ENCODE measurements at places on chromosomes 7 and 10.

DNA sequence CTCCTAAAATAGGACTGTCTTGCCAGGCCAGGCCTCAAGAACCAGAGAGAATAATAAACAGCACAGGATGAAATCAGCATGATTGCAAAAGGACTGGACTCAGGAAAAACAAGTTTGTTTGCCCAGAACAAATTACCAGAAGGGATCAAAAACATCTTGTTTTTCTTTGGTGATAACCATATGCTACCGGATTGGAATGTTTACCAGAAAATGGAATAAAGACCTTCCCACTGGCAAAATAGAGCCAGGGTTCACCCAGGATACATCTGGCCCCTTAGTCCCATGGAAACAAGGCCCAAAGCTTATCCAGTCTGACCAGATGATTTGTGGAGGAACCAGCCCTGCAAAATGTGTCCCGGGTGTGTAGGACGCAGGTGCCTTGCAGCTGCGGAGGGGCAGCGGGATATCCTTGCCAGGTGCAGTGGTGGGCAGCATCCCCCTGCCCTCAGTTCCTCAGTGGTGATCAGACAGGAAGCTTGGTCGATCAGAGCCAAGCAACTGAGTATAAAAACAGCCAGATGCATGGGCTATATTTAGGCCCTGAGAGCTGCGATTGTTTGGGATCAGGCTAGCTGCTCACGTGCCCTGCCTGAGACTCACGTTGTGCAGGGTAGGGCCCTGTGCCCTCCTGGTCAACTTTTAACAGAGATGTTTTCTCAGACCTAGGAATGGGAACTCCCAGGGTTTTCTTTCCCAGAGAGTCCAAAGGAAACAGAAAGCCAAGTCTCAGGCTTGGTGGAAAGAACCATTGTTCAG, 4.6 kb upstream of the ZNF22 start:
- DNase-seq: no peak

DNA sequence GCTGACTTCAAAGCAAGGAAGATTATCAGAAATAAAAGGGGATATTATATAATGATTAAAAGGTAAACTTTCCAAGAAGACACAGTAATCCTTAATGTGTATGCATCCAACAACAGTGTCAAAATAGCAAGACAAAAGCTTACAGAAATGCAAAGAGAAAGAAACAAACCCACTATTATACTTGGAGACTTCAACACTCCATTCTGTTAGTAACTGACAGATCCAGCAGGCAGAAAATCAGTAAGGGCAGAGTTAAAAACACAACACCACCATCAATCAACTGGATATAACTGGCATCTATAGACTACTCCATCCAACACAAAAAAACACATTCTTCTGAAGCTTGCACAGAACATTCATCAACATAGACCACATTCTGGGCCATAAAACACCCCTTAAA, 103.8 kb downstream of the OR13A1 start:
- no peak for DNase-seq

GRCh38 chr10:126063353-126063791, 167.0 kb downstream of the FANK1 start:
- no peak for DNase-seq

DNA sequence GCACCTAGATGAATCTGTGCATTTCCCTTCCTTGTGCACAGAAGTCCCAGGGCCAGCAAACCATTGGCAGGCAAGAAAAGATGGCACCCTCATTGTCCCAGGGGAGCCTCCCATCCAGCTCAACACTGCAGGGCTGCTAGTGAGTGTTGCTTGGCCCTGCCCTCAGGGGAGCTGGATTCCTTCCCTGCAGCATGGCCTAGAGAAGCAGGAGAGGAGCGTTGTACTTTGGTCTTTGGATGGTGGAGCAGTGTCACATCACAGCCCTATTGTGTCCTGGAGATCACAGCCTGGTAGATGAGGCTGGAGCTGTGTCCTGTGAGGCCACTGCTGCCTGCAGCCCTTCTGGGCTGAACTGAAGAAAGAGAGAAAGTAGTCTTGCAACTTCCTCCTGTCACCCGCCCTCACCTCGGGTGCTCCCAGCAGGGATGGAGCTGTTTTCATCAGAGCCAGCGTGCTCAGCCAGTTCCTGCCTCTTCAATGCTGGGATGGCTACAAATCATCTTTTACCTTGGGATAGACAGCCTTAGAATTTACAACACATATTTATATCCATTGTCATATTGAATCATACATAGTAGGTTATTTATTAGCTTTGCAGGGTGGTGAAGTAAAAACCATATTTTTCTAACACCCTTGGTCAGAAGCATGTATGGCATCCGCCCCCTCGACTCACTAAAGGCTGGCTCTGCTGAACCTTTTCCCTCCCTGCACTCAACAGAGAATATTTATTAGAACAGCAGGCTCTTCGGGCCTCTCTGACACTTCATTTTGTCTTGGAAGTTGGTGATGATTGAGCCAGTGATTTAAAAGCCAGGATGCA, 43.1 kb upstream of the FAM180A start:
- DNase-seq: no peak

GRCh38 chr7:112293416-112293815, 86.9 kb downstream of the ZNF277 start:
- peak; percentile 29 for DNase-seq

GRCh38 chr10:47262606-47263533, 37.1 kb upstream of the GDF10 start:
- DNase-seq: no peak

DNA sequence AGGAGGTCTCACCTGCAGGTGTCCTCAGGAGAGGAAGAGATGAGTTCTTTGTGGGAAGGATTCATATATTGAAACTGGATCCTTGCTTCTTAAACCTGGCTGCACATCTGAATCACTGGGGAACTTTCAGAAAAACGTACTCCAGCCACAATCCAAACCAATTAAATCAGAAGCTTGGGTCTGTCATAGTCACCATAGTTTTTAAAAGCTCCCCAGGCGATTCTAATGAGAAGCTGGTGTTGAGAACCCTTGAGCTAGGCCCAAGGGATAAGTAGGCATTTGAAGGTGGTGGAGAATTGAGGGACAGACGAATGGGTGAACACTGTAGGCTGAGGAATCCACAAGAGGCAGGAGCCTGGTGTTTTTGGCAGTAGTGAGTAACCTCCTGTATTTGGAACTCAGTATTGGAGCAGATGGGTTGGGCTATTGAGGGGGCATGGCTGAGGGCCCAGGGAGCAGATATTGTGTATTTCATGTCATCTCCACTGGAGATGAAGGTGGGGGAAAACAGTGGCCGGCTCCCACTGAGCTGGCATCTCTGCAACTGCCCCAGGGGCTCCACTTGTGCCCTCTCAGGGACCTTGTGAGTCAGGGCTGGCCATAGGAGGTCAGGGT, 14.5 kb downstream of the ADCYAP1R1 start:
- no peak for DNase-seq

- DNase-seq: peak; percentile 14
Observed at GRCh38 chr7:98456866-98457265, 56.0 kb upstream of the BAIAP2L1 start.

- DNase-seq: no peak
Observed at GRCh38 chr10:50216894-50217293, 34.4 kb downstream of the ASAH2 start.

GRCh38 chr7:84844771-84845170, 342.1 kb downstream of the SEMA3D start:
- DNase-seq: no peak

DNA sequence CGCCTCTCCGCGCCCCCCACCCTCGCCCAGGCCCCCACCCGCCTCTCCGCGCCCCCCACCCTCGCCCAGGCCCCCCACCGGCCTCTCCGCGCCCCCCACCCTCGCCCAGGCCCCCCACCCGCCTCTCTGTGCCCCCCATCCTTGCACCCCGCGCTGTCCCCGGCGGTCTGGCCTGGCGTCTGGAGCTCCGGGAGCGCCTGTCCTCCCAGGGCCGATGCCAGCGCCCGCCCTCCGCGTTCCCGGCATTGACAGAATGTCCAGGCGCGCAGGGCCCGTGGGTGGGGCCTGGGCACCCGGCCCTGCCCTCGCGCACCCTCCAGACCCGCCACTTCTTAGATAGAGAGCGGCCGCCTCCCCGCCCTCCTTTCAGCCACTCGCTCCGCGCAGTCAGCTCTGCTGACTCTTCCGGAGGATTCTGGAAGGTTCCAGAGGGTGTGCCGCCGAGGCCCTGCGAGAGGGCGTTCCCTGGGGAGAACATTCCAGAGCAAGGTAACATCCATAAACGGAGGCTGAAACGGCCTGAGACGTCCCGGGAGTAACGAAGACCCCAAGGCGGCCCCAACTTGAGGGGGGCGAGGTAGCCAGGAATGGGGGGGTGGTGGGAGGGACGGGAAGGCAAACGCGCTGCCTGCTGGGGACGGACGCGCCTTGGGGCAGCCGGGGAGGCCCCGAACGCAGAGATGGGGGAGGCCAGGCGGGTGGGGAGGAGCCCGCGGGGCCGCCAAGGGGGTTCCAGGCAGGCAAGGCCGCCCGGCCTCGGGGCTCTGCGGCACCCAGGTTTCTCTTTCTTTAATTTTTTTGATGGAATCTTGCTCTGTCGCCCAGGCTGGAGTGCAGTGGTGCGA, 117.8 kb downstream of the DYNC2I1 start:
- no peak for DNase-seq

- no peak for DNase-seq
Observed at GRCh38 chr10:35906155-35906554, 264.1 kb upstream of the FZD8 start.

- no peak for DNase-seq
Observed at GRCh38 chr10:59287587-59288255, 74.6 kb downstream of the FAM13C start.

DNA sequence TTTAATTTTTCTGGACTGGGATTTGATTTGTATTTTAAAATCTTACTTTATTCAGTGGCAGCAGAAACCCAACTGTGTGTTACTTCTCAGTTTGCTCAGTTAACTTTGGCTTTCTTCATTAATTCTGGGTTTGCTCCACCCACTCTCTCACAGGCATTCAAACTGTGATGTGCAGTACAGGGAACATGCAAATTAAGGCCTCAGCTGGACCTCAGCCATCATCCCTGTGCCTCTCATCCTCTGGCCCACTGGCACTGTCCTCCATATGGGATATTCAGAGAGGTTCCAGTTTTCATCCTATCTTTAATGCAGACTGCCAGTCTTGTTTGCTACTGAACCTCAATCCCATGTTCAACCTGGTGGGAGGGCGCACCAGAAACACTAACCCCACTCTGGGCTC, 743.4 kb upstream of the IGFBP3 start:
- DNase-seq: no peak

DNA sequence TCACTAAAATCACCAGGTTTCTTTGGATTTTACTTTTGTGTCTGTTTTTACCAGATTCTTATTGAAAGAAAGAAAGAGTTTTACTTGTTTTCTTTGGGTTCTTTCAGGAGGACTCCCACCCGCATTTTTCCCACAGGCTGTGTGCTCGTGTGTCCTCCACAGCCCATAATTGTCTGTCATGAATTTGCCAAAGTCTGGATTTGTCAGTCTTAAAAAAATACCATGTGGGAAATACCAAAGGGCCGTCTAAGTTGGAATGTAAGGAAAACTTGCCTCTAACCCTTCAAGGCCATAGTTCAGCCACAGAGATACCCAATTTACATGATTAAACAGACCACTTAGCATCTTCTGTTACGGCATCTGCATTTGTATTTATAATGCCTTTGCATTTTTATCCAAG, 41.3 kb upstream of the INHBA start:
- DNase-seq: no peak

GRCh38 chr7:85554236-85555178, 367.7 kb upstream of the SEMA3D start:
- DNase-seq: peak; percentile 74

DNA sequence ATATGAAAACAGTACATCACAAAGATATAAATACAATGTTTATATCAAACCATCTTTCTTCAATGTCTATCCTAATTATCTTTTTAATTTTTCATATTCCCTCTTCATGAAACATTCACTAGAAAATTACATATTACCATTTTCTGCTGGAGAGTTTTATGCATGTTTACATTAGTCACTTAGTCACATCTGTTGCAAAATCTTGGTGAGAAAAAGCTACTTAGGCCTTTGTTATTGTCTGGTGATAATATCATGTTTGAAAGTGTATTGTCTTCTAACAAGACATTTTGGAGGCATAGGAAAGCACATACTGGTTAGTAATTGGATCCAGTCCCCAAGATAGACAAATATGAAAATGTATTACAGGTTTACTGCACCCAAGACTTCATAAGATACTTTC, 163.6 kb downstream of the GNAI1 start:
- no peak for DNase-seq

DNA sequence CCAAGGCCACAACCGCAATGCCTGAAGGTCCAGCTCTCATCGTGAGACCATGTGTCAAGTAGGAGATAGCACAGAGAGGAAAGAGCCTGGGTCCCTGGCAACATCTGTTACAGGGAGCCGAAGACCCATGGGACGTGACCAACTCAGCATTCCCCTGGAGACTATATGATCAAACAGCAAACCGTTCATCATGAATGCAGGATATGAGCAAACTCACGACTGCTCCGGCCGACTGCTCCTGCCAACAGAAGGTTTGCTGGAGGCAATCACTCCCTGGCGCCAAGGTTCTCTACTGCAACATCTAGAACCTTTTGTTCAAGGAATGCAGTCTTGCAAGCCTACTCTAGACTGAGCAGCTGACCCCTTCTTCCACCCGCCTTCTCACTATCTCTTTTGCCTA, 114.3 kb downstream of the ALOX5 start:
- DNase-seq: no peak

DNA sequence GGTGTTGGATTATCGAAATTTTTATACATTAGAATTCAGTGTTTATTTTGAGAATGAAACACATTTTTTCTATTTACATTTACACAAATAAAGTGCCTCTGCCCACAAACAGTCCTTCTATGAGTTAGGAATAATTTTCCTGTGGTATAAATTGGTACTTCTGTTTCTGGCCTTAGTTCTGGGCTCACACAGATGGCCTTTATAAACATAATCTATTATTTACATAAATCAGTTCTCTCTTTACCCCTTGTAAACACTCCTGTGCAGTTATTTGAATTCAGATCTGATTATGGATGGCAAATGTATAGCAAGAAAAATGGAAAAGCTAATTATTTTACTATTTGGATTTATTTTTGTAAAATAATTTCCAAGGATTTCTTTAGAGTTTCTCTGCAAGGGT, 143.2 kb downstream of the PRKG1 start:
- no peak for DNase-seq

GRCh38 chr10:58735087-58735486, 222.4 kb downstream of the BICC1 start:
- no peak for DNase-seq

DNA sequence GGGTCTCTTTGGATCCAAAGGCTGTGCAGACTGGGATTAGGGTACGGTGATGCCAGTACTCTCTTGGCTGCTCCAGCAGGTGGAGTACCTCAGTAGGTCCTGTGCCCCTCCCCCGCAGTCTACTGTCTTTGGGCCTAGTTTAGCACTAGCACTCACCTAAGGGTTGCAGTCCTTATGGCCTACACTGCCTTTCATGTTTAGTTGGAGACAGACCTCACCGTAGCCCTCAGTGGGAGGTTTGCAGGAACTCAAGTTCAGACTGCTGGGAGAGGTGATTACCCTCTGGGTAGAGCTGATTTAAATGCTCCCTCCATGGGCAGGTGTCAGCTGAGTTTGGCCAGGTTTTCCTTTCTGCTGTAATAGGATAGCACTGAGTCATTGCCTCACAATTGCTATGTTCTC, 210.8 kb upstream of the TMEM196 start:
- no peak for DNase-seq

- no peak for DNase-seq
Observed at GRCh38 chr10:33155720-33156638, 178.5 kb downstream of the NRP1 start.

Data from NCI-H524 (cell line).